ENCODE measurements at places on chromosomes 12 and 14. TPM values are rescaled to one million over a fixed set of nuclear protein-coding genes. Genes with fewer than 3 reads are reported as not detected.

- H3K4me3 ChIP-seq = no peak overlapping the region
- DNase-seq = no peak
- no peaks in the 10 kb centered on the region for H3K4me1 ChIP-seq
Measured at GRCh38 chr14:105709281-105710118, 183.1 kb downstream of the TMEM121 start.

DNA sequence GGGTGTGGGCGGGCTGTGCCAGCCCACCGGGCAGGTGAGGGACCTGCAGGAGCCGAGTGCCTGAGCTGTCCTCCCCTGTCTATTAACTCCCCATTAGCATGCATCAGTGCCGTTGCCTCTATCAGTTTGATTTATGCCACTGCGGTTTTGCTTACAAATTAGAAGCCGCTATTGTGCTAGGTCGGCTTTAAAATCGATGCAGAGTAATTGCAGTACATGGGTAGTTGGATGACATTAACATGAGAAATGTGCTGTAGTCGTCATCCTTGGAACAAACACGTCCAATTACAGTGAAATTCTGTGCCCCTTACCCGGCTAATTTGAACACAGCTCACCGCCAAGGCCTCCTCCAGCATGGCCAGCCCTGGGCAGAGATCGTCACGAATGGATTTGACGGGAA is 145.8 kb downstream of the TSPAN9 start:
- H3K36me3 ChIP-seq = no peaks in the 10 kb centered on the region
- H3K27me3 ChIP-seq = peaks cover 1% of the 10 kb centered on the region
- DNase-seq = no peak

DNA sequence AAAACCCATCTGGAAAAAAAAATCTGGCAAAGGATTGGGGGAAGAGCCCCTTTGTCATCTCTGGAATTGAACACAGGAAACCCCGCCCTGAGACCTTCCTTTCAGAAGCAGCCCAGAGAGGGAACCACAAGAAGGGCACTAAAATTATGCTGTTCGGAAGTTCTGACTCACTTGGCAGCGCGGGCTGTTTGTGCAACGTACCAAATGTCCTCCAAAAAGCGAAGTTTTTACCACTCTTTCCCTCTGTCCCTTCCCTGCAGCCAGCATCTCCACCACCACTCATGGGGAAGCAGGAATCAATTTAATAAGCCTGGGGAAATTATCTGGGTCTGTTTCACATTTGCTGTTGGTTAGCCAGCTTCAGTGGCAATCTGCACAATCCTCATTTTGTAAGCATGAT is 3.2 kb upstream of the SYNE3 start:
- peak; percentile 90 for DNase-seq
- H3K27ac ChIP-seq = peak overlapping the region; percentile 98
- peaks cover 5% of the 10 kb centered on the region for H3K36me3 ChIP-seq

THAP2 gene
- 5.7 TPM for total RNA-seq

KRT7 gene
- 12.3 TPM for total RNA-seq

KERA gene
- not detected for total RNA-seq

Data from activated CD4-positive, alpha-beta T cell treated with anti-CD3 and anti-CD28 coated beads, Interleukin-2, amount 10 ng/mL, durations not matched to agents 24 days and 14 days (primary cell).